ENCODE measurements at places on chromosomes 16 and 17.
A peak's percentile ranks its signal among the peaks of the same experiment; 100 is the strongest.

GRCh38 chr17:73552300-73553048, 91.8 kb downstream of the SDK2 start:
- DNase-seq, result no peak

GRCh38 chr16:65480281-65481091, 358.6 kb upstream of the CDH11 start:
- DNase-seq, result no peak

GRCh38 chr16:3283543-3284447, 504 bp downstream of the ZNF263 start:
- DNase-seq, result peak; percentile 12

DNA sequence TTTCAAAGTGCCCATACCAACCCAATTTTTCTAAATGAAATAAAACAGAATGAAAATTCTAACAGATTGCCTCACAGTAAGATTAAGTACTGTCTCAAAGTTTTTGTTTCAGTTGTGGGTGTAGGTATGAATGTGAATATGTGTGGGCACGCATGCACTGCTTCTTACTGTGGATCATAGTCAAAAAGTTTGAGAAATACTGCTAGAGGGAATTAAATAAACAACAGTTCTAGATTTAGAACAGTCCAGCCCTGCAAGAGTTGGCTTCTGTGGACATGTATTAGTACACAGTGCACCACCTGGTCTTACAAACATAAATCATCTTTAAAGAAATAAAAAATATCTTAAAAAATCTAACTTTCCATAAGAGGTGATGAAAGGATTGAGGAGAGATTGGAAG, 8.4 kb downstream of the ZNF652 start:
- DNase-seq, result no peak

GRCh38 chr17:14768923-14769322, 468.0 kb downstream of the HS3ST3B1 start:
- peak; percentile 12 for DNase-seq

GRCh38 chr17:35243561-35244340, 879 bp downstream of the SLFN5 start:
- DNase-seq, result peak; percentile 29

DNA sequence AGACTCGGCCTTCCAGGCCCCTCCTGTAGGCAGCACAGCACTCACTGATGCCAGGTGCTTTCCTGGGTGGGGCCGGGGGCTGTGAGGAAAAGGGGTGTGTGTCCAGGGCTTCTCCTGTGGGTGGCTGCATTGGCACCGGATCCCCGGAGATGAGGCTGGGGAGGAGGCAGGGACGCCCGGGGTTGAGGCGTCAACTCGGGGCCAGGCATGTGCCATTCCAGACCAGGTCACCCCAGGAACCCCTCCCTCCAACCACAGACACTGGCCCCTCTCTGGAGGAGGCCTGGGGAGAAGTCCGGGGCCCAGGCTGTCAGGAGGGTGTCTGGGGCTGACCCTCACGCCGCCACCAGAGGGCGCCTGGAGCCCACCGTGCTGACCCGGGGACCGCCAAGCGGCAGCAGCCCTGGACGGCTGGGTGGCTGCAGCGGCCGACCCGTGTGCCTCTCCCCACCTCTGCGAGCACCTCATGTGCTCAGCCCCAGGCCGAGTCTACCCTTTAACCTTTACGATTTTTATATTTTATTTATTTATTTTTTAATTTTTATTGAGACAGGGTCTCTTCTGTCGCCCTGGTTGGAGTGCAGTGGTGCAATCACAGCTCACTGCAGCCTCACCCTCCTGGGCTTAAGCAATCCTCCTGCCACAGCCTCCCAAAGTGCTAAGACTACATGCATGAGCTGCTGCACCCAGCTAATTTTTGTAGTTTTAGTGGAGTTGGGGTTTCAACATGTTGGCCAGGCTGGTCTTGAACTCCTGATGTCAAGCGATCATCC, 3.2 kb upstream of the METRN start:
- peak; percentile 85 for DNase-seq

DNA sequence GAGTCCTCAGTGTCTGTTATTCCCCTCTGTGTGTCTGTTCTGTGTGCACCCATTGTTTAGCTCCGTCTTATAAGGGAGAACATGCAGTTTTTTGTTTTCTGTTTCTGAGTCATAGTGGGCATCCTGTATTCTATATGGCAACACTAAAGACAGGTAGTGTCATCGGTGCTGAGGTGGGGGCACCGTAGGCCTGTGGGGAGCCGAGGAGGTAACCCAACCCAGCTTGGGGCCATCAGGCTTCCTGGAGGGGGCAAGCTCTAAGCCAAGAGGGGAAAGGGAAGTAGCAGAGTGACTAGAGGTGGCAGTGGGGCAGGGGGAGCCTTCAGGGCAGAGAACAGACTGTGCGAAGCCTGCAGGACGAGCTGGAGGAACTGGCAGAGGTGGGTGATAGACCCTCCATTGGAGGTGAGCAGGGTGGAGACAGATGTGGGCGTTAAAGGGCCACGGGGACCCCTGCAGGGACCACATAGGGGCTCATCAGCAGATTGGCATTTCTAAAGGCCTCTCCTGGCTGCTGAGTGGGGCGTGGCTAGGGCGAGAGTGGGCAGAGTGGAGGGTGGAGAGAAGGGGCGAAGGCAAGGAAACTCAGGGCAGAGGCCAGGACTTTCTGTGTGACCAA, 36.5 kb downstream of the CPNE2 start:
- no peak for DNase-seq

DNA sequence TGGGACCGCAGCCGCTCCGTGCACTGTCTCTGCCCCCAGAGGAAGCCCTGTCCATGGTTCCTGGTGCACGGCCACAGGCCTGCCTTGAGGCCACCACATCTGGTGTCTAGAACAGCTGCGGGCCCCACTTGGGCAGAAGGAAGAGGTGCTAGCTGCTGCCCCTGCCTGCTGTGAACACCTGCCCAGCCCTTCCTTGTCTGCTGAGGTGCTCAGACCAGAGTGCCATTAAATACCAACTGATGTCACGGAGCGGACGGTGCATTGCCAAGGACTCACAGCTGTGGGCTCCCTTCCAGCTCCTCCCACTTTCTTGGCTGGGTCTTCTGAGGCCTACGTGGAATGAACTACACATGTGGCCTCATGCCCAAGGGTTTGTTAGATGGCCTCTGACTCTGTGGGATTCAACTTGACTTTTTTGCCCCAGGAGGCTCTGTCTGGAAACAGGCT, 146.1 kb downstream of the RAB11FIP4 start:
- DNase-seq, result no peak

- DNase-seq, result no peak
Measured at GRCh38 chr17:68310152-68310551, 18.9 kb downstream of the ARSG start.

- peak; percentile 57 for DNase-seq
Measured at GRCh38 chr17:49741009-49741691, 22.8 kb downstream of the FAM117A start.

DNA sequence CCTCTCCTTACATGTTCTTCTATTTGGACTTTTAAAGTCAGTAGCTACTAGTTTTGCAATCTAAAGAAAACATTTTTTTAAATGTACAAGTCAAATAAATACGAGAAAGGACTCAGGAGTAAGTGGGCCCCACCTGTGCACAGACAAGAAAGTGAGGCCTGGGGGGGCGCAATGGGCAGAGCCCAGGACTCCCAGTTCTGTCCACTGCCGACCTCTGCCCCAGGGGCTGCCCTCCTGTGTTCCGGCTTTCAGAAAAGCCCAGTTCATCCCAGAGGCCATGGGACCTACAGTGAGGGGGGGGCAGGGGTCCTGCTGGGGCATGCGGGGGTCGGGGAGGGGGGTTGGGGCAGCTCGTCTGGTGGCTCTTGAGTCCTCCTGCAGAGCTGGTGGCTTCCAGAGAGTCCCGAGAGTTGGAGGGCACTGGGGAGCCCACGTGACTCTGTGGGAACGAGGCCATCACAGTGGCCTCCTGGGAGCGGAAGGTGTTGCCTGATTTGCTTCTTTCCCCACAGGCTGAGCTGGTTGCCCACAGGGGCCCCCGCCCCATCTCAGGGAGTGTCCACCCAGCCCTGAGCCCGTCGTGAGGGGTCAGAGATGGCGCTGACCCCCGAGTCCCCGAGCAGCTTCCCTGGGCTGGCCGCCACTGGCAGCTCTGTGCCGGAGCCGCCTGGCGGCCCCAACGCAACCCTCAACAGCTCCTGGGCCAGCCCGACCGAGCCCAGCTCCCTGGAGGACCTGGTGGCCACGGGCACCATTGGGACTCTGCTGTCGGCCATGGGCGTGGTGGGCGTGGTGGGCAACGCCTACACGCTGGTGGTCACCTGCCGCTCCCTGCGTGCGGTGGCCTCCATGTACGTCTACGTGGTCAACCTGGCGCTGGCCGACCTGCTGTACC, 2.4 kb downstream of the UTS2R start:
- DNase-seq, result no peak

GRCh38 chr16:12941896-12942295, 40.5 kb downstream of the SHISA9 start:
- DNase-seq, result no peak

DNA sequence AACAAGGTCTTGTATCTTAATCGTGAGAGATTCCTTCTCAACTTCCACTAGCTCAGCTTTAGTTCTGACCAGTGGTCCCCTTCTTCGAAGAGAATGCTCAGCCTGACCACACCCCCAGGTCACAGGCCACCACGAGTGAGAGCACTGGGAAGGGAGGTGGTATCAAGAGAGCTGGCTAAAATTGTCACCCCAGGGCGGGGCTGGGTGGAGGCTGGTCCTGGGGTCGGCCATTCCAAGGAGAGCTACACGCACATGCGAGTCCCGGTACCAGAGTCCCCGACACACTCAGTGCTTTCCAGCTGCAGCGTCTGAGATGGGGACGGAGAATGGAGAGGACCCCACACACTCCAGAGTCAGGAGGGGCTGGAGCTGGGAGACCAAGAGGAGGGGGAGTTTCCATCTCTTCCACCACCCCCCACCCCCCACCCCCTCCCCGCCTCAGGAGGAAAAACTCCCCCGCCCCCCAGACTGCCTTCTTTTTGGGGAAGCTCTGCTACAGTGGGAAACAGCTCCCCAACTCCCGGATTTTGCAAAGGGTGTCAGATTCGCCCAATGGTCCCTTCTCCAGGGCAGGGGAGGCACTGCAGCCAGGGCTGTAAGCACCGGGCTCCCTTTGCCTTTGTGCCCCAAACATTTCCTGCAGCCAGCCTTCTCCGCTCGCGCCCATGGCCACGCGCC, 1.6 kb downstream of the C1QL1 start:
- no peak for DNase-seq
